Caco-2 (cell line): ENCODE measurements at places on chromosomes 5 and 9.
A peak's percentile ranks its signal among the peaks of the same experiment; 100 is the strongest.

DNA sequence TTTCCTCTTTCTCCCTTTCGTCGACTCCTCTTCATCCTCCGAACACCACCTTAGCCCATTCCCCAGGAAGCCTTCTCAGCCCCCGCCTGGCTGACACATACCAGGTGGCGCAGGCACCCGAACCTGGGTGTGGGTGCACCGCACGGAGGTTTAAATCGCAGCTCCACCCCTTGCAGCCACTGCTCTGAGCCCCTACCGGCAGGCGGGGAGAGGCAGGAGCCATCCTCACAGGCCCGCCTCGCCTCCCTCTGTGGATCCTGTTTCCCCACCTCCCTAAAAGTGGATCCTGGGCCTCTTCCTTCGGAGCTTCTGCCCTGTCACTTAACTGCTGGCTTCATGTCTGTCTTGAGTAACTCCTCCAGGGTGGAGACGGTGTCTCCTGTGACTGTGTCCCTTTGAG lies 110.7 kb downstream of the OLFM1 start:
- H3K4me3 ChIP-seq = no peak overlapping the region
- H3K36me3 ChIP-seq = no peaks in the 10 kb centered on the region
- no peak for DNase-seq

- no peaks in the 10 kb centered on the region for H3K4me1 ChIP-seq
- no peak overlapping the region for H3K4me3 ChIP-seq
- H3K27ac ChIP-seq = no peak overlapping the region
- no peaks in the 10 kb centered on the region for H3K27me3 ChIP-seq
- H3K36me3 ChIP-seq = no peaks in the 10 kb centered on the region
- DNase-seq = no peak
These were observed 40.1 kb downstream of the PHAX start for GRCh38 chr5:126640866-126641265.

DNA sequence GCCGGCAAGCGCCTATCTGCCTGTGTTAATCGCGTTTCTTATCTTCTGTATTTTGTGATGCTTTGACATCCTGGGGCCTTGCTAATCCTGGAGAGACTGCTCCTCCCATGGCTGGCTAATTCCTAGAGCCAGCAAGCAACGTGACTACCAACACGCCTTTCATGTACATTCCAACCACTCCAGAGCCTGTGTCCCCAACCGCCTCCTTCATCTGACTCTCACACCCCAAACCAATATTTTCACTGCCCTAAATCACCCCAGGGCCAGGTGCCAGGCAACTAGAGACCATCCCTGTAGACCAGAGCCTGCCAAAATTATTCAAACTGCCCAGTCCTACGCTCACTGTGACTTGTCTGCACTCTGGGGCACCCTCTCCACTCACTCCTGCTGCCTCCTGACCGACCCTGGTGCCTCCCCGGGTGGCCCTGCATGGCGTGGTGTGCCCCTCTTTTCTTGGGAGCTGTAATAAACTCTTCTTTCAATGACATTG lies 50.5 kb upstream of the COL5A1 start:
- H3K4me3 ChIP-seq = no peak overlapping the region
- DNase-seq = no peak
- H3K27me3 ChIP-seq = no peaks in the 10 kb centered on the region
- peak overlapping the region; percentile 4 for H3K27ac ChIP-seq
- H3K4me1 ChIP-seq = peaks cover 24% of the 10 kb centered on the region

- peak overlapping the region; percentile 89 for H3K27ac ChIP-seq
- H3K27me3 ChIP-seq = no peaks in the 10 kb centered on the region
- H3K36me3 ChIP-seq = peaks cover 5% of the 10 kb centered on the region
- peaks cover 36% of the 10 kb centered on the region for H3K4me1 ChIP-seq
- DNase-seq = no peak
- peak overlapping the region; percentile 91 for H3K4me3 ChIP-seq
These were observed 754 bp downstream of the VDAC1 start for GRCh38 chr5:134003817-134004625.

- no peaks in the 10 kb centered on the region for H3K27me3 ChIP-seq
- no peak for DNase-seq
- no peak overlapping the region for H3K4me3 ChIP-seq
- H3K27ac ChIP-seq = no peak overlapping the region
- H3K36me3 ChIP-seq = no peaks in the 10 kb centered on the region
These were observed 34.8 kb upstream of the MAST4 start for GRCh38 chr5:66561256-66561990.

- H3K27me3 ChIP-seq = no peaks in the 10 kb centered on the region
- DNase-seq = no peak
- no peak overlapping the region for H3K27ac ChIP-seq
- H3K36me3 ChIP-seq = no peaks in the 10 kb centered on the region; the same call in 1 of the 2 replicates
These were observed 24.2 kb downstream of the WNK2 start for GRCh38 chr9:93207860-93208734.

DNA sequence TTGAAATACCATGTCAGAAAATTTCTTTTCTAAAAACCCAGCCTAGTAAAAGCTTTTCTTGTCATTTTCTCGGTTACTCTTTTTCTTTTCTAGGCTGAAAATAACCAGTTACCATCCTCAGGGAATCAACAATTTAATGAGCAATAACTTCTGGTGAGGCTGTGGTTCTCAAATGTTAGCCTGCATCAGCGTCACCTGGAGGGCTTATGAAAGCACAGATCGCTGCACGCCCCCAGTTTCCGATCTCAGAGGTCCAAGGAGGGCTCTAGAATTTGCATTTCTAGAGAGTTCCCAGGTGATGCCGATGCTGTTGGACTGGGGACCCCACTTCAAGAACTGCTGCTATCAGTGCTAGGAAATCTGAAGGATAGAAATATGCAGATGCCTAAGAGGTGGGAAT lies 28.9 kb upstream of the TLE1 start:
- peaks cover 8% of the 10 kb centered on the region; the same call in 1 of the 2 replicates for H3K4me1 ChIP-seq
- no peak overlapping the region for H3K4me3 ChIP-seq
- no peaks in the 10 kb centered on the region for H3K27me3 ChIP-seq

DNA sequence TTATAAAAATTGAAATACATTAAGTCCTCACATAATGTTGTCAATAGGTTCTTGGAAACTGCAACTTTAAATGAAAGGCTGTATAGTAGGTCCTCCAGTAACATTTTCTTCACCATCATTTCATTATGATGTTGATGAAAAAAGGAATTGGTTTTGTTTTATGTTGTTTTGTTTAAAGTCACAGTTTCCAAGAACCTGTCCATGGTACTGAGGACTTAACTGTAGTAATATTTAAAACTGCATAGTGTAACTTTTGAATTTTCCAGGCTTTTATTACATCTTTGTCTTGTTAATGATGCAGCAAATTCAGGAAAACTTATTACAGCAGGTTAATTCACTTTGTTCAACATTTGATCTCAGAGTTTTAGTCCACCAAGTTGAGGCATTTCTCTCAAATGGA lies 11.6 kb downstream of the SECISBP2 start:
- no peak overlapping the region for H3K27ac ChIP-seq
- H3K4me3 ChIP-seq = no peak overlapping the region
- no peak for DNase-seq
- no peaks in the 10 kb centered on the region for H3K27me3 ChIP-seq

GRCh38 chr5:33242277-33242676 lies 198.5 kb upstream of the TARS1 start:
- no peak overlapping the region for H3K4me3 ChIP-seq
- H3K4me1 ChIP-seq = no peaks in the 10 kb centered on the region
- H3K36me3 ChIP-seq = no peaks in the 10 kb centered on the region
- no peak overlapping the region for H3K27ac ChIP-seq
- DNase-seq = no peak
- H3K27me3 ChIP-seq = no peaks in the 10 kb centered on the region

GRCh38 chr5:142697356-142698255 lies 11.7 kb upstream of the FGF1 start:
- no peak overlapping the region for H3K4me3 ChIP-seq
- H3K27me3 ChIP-seq = no peaks in the 10 kb centered on the region; the same call in none of the 2 replicates
- no peaks in the 10 kb centered on the region for H3K4me1 ChIP-seq
- H3K27ac ChIP-seq = no peak overlapping the region
- H3K36me3 ChIP-seq = no peaks in the 10 kb centered on the region

DNA sequence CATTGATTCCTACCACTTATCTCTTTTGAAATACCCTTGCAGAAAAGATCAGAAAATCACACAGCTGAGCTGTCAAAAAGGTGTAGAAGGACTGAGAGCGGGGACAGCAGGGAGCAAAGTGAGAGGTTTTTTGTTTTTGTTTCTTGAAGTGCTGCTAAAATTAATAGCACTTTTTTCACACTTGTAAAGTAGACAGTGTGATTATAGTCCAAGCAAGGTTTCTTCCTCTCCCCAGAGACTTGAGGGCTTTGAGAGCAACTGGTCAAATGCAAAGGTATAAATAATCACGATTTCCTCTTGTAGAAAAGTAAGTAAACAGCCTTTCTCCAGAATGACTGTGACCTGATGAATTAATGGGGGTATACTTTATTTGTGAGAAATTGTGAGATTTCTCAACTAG lies 326.9 kb downstream of the ZNF608 start:
- no peaks in the 10 kb centered on the region for H3K27me3 ChIP-seq
- no peaks in the 10 kb centered on the region for H3K4me1 ChIP-seq
- no peak overlapping the region for H3K4me3 ChIP-seq
- no peak overlapping the region for H3K27ac ChIP-seq
